Hematopoietic multipotent progenitor cell (in vitro differentiated cells): ENCODE measurements at places on chromosomes 1 and 21.

DNA sequence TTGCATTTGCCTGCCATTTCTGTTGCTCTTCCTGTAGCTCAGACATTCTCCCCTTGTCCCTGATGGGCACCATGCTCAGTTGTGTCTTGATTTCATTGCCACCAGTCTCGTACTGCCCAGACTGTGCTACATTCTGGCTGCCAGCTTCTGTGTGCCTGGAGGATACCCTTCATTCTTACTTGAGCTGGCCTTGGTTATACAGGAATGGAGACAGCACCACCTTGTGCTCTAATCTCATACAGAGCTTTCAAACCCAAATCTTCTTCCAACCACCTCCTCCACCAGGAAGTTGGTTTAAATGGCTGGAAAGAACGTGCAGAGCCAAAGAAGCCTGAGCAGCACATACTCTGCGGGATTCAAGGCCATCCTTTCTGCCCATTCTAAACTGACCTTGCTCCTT is 165.3 kb downstream of the SLC35F3 start:
- DNase-seq, result no peak

DNA sequence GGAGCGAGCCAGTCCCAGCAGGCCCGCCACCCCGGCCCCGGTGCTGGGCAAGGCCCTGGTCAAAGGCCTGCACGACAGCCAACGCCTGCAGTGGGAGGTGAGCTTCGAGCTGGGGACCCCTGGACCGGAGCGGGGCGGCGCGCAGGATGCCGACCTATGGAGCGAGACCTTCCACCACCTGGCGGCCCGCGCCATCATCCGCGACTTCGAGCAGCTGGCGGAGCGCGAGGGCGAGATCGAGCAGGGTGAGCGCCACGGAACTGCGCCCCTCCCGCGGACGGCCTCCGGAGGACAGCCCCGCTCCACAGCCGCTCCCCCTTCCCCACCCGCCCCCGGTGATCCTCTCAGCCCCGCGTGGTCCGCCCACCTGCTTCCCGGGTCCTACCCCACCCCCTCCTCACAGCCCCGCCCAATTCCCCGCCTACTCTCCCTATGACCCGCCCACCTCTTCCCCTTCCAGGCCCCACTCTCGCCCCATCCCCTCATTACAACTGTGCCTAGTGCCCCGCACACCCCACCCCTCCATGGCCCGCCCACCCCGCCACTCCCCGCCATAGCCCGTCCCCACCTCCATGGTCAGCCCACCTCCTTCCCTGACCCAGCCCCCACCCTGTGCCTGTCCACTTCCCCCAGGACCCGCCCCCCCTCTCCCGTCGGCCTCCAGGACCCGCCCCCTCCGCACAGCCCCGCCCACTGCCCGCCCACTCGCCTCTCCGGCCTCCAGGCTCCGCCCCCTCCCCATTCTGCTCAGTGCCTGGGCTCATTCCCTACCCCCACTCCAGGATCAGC is 52.7 kb downstream of the VWA5B1 start:
- no peak for DNase-seq

- no peak for DNase-seq
Observed at GRCh38 chr1:92447033-92447681, 39.6 kb downstream of the GFI1 start.

GRCh38 chr1:2230781-2231531 is 2.8 kb downstream of the SKI start:
- DNase-seq, result no peak

GRCh38 chr21:33544451-33545195 is 1.8 kb downstream of the SON start:
- no peak for DNase-seq

GRCh38 chr1:167555971-167556714 is 2.6 kb upstream of the CREG1 start:
- DNase-seq, result peak; percentile 75

DNA sequence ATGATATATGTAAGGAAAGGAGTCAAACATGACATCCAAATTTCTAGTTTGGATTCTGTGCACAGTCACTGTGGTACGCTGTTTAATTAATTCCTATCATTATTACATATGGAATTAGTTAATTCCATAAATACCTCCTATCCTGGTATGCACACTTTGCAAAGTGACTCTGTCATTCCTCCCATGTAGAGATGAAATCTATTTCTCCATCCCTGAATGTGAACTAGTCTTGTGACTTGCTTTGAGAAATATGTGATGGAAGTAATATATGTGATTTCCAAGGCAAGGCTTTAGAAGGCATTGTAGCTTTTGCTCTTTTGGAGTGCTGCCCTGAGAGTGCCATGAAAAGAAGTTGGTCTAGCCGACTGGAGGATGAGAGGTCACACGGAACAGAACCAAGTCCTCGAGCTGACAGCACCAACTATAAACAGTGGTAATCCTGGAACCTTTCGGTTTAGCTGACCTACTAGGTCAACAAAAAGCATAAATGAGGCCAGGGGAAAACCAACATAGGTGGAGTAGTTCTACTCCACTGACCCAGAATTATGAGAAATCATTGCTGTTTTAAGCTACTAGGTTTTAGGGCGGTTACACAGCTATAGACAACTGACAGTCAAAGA is 1.5 kb downstream of the SELENOF start:
- DNase-seq, result no peak

DNA sequence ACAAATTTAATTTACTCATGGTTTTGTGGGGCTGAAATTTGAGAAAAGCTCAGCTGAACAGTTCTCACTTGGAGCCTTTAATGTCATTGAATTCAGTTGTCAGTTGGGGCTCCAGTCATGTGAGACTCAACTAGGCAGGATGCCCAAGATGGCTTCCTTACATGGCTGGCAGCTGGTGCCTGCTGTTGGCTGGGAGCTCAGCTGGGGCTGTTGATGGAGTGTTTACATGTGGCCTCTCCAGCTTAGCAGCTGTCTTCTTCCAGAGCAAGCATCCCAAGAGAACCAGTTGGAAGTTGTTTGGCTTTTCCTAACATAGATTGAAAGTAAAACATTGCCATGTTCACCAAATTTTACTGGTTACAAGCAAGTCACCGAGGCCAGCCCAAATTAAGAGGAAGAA is 81.8 kb upstream of the KCNA3 start:
- DNase-seq, result no peak

DNA sequence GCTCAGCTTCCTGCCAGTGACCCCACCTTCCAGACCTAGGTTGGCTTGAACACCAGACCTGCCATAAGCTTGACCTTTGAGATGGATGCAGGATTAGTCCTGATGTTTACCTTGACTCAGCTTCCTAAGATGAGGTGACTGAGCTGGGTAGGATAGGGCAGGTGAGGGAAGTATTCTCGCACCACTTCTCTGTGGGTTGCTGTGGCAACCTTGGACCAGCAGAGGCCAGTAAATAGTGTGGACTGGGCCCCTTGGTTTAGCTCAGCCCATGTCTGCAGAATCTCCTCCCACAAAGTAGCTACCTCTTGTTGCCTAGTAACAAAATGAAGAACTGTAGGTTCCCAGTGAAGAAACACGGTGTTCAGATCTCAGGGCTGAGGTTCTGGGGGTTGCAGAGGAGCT is 8.4 kb downstream of the RPS6KA1 start:
- DNase-seq, result peak; percentile 76

GRCh38 chr21:23887725-23888306 is 1719.5 kb downstream of the MRPL39 start:
- DNase-seq, result peak; percentile 2

DNA sequence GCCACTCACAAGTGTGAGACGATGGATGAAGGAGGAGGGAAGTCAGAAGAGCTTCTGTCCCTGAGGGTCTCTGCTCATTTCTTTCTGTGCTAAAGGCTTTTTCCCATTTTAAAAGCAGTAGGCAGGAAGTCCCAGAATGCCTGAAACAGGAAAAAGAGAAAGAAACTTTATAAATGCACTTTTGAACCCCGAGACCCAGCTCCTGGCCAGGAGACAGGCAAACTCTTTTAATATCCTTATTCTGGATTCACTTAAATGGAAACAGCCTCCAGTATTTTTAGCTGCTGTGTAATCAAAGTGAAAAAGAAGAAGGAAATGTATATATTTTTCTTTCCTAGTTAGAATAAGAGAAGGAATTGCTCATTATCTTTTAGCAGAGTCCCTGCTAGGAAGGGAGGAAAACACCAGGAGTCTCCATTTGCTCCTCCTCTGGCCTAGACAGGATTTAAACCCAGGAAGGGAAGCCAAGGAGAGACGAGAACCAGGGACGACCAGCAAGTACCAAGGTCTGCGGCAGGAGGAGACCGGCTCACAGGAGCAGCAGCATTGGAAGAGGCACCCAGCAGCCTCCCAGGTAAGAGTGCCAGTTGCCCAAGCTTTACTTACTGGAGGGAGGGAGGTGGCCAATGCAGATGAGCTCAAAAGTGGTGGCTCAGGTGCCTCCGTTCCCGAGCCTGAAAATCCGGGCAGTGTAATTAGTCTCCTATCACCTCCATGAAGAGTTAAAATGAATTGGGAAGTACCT is at the start of gene TNN:
TNN (plus strand) TSS at position 472 of the 745 bp plus-strand sequence. CDS start 9,586 bp downstream, outside the sequence.
- DNase-seq, result no peak

- no peak for DNase-seq
Observed at GRCh38 chr1:26278303-26278702, 1.6 kb upstream of the SH3BGRL3 start.

- no peak for DNase-seq
Observed at GRCh38 chr1:31523769-31524168, 52.5 kb upstream of the TINAGL1 start.

DNA sequence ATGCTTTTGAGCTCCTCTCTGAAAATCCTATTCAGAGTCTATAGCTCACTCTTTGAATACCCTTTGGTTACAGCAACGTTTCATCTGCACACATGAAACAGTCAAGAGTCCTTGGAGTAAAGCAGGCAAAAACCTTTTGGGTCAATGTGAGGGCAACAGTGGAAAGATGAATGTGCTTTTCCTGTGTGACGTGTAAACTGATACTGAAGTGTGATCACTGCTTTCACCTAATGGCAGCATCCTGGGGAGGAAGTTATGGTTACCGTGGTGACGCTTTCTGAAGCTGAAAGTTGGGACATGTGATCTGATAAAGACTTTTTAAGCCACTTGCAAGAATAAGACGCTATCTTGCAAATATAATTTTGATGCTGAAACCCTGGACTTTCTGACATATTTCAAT is 160.0 kb downstream of the SEC16B start:
- no peak for DNase-seq

- DNase-seq, result no peak
Observed at GRCh38 chr1:115069659-115070308, 19.5 kb downstream of the TSPAN2 start.

GRCh38 chr1:84997667-84998600 is 1.0 kb upstream of the MCOLN2 start:
- DNase-seq, result no peak

- DNase-seq, result no peak
Observed at GRCh38 chr1:1020000-1020404, at the start of gene AGRN. Gene AGRN, plus strand, starts transcription at chr1:1020120. Its CDS starts 53 bp downstream, at chr1:1020173.

DNA sequence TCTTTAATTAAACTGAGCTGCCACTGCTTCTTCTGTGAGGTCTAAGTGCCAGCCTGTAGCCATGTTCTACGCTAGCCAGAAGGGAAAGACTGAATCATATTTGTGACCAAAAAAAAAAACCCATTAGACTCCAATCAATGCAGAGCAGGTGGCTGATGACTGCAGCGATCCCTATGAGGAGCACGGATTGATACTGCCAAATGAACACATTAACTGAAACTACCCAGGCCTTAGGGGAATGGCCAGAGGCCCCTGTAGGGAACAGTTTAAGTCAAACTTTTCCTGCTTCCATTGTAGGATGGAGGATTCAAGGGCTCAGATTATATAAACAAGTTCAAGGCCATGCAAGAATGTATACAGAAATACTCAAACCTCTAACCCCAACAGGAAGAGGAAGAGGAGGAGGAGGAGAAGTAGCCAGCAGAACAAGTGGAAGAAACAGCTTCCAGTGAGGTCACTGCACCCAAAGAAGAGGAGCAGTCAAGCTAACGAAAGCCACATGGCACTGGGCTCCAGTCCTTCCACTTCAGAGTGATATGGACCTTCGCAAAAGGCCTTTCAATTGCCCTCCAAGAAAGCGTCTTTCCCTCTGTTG is 328.3 kb downstream of the SMYD3 start:
- no peak for DNase-seq

DNA sequence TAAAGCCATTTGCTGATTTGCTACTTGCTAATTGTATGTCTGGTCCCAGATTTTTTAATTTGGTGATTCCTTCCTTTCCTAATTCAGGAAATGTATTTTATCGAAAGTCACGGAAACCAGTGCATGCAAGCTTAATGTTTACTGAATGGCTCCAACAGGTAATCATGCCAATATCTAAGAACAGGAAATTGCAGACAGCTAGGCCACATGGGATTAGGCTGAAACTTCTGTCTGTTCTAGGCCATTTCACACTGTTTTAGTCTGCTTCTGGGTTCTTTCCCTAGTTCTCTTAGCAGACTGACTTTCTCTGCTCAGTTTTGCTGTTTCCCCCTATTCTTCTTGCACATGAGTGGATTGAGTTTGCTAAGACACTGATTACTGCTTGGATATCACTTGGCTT is 111.4 kb downstream of the NTNG1 start:
- DNase-seq, result no peak

GRCh38 chr1:229666585-229666984 is 40.5 kb downstream of the URB2 start:
- DNase-seq, result no peak

- peak; percentile 70 for DNase-seq
Observed at GRCh38 chr1:175152006-175152652, 40.4 kb downstream of the KIAA0040 start.

DNA sequence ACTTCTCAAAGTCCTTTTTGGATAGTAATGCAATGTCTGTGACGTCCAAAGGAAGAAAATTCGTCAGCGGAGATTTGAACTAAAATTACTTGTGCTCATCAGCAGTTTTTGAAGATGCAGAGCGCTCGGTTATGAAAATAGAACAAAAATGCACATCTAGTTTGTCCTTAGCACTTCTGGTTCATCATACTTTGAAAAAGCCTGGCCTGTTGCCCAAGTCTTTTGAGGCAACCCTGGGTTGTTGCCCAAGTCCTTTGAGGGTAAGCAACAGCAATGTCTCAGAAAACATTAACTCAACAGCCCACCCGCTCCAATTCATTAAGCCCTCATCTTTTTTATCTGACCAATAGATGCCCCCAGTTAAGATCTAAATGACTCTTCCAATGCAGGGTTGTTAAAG is 91.9 kb downstream of the HUNK start:
- DNase-seq, result no peak

DNA sequence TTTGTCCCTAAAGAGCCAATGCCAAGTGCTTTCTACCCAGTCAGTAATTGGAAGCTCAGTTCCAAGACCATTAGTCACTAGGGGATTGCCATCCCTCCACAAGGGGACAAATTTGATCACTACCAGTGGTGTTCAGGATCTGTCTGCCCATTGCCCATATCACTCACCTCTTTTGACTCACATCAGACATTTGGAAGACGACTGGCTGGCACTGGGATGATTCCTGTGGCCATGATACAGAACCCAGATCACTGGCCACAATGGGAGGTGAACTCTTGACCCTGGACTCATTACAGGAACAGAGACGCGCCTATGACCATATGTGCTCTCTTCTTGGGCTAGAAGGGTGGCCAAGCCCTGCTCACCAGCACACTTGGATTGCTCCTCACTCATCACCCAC is 71.0 kb downstream of the COLGALT2 start:
- no peak for DNase-seq

DNA sequence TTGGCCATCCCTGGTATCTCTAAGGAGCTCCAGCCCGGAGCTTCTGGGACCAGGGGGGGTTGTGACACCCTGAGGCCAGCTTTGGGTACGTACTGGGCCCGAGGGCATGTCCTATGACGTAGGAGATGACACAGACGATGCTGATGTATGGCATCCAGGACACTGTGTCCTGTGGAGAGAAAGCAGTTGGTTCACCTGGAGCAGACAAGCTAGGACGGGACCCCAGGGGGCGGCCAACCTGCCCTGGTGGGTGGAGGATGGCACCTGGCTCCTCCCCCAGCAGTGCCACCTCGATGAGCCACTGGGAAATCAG is 12.1 kb upstream of the SLC2A7 start:
- DNase-seq, result no peak
